ENCODE measurements at places on chromosomes 1 and 21.
A peak's percentile ranks its signal among the peaks of the same experiment; 100 is the strongest.

DNA sequence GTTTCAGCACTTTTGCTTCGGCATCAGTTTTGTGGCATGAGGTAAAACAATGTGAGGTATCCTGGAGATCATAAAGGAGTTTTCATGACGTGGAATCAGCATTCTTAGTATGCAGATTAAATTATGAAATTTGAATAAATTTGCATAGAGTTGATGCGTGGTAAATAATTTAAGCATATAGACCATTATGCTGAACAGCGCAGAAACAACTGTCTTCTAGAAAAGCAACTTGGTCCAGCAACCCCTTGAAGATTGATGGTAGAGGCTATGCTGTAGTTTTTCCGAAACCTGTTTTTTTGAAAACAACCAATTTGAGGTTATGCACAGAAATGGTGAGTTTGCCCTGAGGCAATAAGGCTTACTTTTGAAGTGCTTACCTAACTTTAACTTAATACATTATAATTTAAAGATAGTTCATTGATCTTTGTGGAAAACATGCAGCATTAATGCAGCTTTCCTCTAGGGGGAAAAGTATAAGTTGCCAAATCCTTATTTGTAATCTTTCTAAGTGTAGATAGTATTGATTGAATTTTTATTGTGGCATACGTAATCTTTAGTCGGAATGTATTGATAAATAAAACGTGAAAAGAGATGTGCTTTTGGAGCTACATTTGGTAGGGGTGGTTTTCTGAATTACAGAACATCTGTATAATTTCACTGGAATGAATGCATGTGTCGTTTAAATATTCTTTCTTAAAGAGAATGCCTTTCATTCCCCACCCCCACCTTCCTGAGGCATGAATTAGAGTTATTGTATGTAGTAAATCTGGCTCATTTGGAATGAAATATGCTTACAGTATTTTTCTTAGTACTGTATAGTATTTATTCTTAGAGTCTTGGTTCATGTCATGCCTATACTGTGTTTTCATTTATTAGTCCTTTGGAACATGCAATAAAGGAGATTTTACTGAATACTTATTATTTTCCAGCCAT is 3.8 kb downstream of the PRDM2 start:
- no peak for DNase-seq

DNA sequence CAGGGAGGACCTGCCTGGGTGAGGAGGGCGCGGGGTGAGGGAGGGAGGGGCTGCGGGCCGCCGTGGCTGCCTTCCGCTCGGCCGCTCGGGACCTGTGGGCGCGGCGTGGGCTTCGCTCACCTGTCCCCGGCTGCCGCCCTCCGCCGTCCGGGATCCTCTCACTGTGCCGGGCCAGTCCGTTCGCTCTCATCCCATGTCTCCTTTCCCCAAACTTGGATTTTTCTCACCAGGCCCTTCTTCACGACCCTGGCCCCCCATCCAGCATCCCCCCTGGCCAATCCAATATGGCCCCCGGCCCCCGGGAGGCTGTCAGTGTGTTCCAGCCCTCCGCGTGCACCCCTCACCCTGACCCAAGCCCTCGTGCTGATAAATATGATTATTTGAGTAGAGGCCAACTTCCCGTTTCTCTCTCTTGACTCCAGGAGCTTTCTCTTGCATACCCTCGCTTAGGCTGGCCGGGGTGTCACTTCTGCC is 362 bp downstream of the ZBTB48 start:
- no peak for DNase-seq

DNA sequence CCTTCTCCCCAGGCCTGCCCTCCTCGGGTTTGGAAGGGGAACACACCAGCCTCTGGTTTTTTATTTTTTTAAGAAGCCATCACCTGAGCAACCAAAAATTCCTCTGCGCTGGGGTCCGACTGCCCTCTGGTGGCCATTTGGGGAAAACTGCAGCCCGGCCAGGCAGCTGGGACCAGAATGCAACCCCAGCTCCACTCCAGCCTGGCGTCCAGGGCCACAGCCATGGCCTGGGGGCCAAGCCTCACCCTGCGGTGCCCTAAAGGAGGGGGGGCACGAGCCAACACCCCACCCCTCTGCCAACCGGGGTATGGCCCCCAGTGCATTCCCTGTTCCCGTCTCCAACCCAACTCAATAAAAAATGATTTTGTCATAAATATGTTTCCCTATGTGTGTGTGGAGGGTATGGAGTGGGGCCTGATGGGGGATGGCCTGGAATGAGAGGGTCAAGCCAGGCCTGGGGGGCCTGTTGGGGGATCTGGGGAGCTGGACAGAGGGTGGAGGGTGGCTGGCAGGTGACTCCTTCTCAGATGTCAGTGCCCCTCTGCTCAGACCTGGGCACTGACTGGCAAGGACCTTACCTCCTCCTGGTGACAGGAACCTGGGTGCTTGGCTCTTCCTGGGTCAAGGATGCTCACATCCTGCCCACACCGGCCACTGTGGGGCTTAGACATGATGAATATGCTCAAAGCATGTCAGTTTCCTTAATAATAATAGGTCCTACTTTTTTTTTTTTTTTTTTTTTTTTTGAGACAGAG is 3.2 kb downstream of the GPR3 start:
- no peak for DNase-seq

- peak; percentile 96 for DNase-seq
These were observed 172.6 kb downstream of the APP start for GRCh38 chr21:25997788-25998611.

DNA sequence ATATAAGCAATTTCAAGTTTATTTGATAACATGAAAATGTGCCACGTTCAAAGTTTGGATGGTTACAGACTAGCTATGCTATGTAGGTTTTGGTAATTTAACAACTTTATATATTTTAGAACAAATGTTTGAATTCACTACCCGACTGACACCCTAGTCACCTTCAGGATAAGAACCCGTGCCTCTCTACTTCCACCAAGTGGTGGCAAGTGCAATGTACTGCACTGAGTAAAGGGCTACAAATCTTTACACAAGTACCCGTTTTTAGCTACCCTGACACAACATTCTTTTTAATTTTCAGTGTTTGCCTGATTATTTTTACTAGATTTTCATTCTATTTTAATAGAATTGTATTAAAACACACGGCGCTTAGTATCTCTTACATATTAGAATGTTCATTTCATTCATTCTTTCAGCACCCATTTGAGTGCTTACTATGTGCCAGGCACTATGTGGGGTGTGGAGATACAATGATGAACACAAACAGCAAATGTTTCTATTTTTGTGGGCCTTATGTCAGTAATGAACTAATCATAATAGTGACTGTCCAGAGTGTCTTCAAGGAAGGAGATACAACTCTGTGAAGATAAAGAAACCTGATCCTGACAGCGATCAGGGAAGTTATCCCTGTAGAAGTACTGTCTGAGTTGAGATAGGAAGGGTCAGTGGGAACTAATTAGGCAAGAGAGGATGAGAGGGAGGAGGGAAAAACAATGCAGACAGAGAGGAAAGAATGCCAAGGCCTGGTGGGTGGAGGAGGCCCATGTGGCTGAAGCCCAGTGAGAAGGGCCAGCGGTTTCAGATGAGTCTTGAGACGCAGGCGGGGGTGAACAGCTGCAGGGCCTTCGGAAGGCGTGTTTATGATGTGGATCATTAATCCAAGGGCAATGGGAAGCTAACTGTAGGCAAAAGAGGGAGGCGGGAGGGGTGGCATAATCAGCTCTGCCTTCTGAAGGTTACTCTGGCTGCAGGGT is 3.8 kb downstream of the LCA5L start:
- DNase-seq, result peak; percentile 6

GRCh38 chr1:106465666-106466065 is 590.8 kb upstream of the PRMT6 start:
- no peak for DNase-seq

DNA sequence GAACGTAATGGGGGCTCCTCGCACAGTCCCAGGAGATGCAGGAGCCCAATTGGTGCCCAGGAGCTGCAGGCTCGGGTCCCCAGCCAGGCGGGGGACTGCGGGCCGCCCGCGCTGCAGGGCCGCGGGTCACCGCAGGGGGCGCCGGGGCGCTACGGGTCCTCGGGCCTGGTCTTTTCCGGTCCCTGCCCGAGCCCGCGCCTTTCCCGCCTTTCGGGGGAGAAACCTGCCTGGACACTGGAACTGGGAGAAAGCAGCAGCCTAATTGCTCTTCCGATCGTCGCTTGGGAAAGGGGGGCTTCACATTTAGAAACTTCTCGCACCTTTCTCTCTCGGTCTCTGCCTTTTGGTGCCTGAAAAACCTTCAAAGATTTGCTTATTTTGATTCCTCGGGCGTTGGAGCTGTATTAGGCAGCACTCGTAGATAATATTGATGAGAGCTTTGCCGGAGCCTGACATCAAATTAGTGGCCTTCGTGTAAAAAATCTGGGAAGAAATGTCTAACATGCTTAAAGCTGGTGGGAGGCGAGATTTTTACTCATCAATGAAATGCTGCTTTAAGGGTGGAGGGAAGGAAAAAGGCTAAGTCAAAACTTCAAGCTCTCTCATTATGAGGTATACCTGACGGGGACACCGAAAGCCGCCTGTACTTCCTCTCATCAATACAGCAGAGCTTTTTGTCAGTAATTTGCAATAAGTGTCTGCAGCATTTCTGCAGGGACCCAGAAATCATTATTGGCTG is 12.6 kb upstream of the BARHL2 start:
- DNase-seq, result no peak

DNA sequence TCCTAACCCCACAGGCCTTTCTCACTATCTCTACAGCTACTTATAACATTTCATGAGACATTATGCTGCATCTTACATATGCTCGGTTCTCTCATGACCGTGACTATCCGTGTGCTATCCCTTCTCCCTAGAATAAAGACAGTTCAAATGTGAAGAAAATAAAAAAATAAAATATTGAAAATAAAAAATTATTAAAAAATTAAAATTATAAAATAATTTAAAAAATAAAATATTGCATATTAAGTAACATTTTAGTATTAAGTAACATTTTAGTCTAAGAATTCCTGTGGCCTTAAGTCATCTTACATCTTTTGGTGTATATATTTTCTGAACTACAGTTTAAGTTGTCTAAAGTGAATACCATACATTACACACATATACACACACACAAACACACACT is 415.5 kb downstream of the DPYD start:
- DNase-seq, result no peak

- DNase-seq, result no peak
These were observed 178.9 kb upstream of the GREM2 start for GRCh38 chr1:240790856-240791255.

DNA sequence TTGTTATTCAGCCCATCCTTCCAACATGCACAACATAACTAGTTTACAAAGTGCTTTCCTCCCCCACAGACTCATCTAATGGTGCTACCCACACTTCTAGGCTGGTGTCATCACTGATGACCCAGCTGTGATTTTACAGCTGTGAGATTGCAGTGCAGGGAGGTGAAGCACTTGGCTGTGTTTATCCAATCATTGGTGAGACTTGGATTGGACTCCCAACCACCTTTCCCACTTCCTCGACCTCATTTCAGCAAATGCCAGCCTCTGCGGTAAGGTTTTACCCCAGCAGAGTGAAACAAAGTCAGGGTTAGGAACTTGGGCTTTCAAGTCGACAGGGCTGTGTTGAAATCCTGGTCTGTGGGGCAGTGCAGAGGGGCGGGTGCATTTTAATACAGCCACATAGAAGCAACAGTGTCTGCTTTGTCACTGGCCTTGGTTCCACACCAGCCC is 22.1 kb downstream of the ECHDC2 start:
- DNase-seq, result no peak

GRCh38 chr1:46619656-46620258 is 3.1 kb upstream of the MOB3C start:
- no peak for DNase-seq

GRCh38 chr21:29304597-29304996 is 5.9 kb downstream of the BACH1 start:
- DNase-seq, result no peak

GRCh38 chr21:25572861-25573310 is 34.4 kb downstream of the MRPL39 start:
- no peak for DNase-seq

DNA sequence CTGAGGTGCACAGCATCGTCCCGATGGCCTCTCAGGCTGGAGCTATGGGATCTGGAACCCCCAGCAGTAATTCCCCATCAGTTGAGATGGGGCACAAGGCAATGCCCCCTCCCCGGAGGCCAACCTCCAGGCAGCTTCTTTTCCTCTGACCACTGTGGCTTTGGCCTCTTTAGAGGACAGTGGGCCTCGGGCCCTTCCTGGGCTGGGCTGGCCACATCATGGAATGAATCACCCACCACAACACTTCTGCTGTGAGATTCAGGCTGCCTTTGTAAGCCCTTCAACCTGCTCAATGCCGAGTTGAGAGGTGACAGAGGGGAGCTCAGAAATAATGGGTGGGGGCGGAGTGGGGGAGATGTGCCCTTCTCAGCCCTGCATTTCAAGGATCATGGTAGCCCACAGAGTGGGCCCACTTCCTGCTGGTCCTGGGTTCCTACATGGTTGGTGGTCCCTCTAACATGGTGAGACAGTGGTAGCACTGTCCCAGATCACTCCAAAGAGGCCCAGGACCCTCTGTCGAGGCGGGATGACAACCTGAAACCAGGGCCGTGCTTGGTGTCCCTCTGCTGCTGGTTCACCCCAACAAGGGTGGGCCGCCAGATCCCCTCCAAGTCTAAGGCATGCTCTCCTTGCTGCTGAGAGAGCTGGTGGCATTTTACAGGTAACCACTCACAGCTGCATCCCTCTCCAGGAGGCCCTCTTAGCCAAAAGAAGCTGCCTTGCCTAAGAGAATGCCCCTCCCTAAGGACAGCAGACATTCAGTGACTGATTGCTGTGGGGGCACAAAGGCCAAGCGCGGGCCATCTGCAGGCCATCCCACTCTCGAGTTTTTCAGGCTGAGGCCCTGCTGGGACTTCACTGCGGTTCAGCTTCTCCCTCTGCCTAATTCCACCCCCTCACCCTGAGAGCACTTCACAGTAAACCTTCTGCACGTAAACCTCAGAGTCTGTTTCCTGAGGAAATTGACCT is 29.7 kb upstream of the EVA1B start:
- DNase-seq, result no peak

DNA sequence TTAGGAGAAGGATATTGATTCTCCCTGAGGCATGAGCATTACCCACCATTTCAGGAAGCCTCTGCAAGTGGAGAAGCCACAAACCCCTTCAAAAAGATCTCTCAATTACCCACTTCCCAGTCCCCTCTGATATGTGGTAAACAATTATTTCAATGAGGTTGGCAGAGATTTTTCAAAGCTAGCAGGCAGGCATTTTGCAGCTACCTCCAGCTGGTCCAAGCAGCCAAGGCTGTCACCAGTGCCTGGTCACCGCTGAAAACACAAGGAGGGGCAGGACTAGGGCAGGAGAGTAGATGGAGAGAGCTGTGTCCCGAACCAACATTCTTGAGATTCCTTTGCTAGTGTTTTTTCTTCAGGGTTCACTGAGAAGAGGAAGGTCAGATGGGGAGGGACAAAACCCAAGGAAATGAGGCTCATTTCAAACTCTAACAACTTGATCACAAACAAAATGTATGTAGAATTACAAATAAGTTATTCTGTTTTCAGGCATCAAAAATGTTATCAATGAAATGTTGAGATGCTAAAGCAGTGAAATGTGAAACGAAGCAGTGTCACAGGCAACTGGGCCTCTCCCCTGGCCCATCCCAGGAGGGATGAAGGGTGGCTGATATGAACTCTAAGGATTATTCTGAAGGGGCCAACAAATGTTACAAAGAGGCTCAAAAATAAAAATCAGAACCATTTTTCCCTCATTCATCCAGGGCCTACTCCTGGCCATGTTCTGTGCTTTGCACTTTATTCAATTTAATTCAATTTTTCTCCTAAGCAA is 22.3 kb downstream of the APP start:
- DNase-seq, result no peak

GRCh38 chr1:165900576-165901380 is 73.4 kb downstream of the UCK2 start:
- DNase-seq, result no peak

- no peak for DNase-seq
These were observed 696 bp upstream of the GPATCH3 start for GRCh38 chr1:26900815-26901511.

All from NCI-H524 treated with DMSO at 0.1 percent for 48 hours (cell line).